Activated naive CD4-positive, alpha-beta T cell treated with Interleukin-2 at 50 U/mL for 16 hours (primary cell): ENCODE measurements at places on chromosomes 12 and 14.

DNA sequence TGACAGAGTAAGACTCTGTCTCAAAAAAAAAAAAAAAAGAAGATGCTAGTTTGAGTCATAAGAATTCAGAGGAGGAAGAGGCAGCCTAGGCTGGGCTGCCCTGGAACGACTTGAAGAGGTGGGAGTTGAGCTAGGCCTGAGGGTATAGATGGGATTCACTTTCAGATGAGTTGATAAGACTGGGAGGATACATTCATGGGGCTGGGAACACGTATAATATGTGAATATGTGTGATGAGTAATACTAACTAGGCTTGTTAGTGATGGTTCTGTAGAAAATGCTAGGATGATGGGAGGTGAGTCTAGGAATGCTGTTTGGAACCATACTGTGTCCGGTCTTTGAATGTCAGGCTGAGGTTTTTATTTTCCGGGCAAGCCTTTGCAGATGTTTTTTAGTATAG lies 9.0 kb downstream of the PLEKHA5 start:
- DNase-seq: no peak

DNA sequence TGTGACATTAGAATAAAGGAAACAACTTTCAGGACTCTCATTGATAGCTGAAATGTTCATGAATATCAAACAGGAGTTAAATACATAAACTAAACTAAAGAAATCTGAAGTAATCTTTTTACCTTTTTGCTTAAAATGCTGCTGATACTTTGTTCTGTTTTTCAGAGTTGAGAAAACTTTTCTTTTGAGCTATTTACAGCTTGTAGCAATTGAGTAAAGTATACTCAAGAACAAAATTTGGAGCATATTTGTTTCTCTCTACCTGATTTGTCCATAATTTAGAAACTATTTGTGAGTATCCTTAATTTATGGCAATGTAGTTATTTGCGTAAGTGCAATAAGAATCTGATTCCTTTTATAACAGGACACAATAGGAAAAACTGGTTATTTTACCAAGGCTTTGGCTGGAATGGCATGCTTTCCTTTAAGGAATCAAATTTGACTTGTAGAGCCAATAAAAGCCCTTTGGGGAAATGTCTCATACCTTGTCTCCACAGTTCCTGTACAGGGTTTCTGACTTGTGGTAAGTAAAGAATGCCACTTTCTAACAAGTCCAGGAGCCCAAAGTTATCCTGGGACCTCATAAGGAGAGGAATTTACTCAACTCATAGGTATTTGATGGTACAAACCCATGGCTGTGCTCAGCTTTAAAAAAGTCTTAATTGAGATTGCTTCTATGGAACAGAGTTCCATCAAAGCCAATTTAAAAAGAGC lies 195.7 kb downstream of the TMEM117 start:
- no peak for DNase-seq

DNA sequence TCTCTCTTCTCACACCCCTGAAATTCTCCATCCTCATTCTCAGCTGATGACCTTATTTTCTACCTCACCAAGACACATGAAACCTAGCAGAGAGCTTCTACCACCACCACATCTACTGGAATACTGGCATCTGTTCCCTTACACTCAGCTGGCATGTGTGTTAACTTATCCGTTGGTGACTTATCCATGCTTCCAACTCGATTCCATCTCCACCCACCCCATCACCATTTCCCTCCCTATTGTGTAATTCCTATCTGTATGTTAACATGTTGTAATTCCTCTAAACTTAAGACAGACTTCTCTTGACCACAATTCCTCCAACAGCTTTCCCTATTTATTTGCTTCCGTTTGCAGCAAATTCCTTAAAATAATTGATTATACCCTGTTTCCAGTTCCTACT lies 15.4 kb downstream of the C1S start:
- DNase-seq: no peak

DNA sequence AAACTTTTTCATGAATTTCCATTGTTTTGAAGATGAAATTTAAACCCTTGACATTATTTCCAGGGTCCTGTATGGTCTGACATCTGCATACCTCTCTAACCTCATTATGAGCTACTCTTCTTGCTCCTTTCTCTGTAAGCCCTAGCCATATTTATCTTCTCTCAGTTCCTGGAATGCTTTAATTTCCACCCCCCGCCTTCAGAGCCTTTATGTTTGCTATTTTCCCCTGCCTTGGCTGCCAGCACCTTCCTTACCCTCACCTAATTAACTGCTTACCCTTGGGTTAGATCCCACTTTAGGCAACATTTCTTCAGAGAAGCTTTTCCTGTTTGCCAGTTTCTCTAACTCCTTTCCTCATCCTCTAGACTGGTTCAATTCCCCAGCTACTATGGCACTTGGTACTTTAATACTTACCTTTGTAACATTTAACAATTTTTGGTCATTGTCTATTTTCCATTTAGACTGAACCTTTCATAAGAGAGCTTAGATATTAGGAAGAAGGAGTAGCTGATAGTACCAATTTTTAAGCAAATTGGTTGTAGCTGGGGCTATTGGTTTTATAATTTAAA lies 6.0 kb downstream of the STYX start:
- DNase-seq: no peak

GRCh38 chr14:104750056-104750752 lies 2.7 kb upstream of the SIVA1 start:
- no peak for DNase-seq

DNA sequence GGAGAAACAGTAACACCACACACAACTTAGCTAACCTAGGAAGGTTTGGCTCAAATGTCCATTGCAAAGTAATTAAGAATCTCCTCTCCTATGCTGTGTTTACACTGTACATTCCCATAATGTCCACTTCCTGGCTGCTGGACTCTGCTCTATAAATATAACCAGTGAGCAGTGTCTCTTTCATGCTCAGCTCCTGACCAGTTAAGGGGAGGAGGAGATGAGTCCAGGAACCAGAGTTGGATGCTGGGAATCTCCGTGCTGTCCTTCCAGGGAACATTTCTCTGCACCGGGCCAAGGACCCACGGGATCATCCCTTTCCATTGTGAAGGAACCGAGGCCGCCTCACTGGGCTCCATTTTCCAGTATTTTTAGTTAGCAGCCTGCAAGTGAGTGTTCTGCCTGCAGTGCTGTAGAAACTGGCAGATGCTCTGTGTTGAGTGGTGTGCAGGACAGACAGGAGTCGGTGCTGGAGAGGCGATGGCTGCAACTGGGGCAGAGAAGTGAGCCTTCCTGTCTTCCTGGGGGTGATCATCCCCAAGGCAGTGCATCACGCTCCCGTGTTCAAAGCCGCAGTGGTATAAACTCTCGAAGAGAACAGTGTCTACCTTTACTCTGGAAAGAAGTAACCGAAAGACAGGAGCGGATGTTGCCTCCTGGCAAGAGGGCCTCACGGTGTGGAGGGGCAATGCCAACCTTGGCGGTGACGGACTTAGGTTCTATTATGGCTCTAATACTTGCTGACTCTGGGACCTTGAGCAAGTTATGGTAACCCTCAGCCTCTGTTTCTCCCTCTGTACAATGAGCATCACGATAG lies 195.5 kb downstream of the CACNA1C start:
- DNase-seq: no peak

- DNase-seq: no peak
These were observed 93.9 kb downstream of the CALM1 start for GRCh38 chr14:90490720-90491050.
